ENCODE measurements at places on chromosomes 3 and 15.

DNA sequence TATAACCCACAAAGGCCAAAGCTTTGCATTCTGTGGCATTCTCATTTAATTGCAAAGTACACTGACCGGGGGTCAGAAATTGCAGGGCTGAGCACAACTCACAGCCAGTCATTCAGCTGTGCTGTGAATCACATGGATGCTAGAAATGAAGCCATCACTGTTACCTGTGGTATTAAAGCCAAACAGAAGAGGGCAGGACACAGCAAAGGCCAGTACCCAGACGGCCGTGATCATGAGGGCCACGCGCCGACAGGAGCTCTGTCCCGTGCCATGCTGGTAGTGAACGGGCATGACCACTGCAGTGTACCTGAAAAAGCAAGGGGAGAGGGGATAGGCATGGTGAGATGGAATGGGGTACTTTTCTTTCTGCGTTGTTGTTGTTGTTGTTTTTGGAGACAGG is 31.6 kb downstream of the DRD3 start:
- no peak for DNase-seq

DNA sequence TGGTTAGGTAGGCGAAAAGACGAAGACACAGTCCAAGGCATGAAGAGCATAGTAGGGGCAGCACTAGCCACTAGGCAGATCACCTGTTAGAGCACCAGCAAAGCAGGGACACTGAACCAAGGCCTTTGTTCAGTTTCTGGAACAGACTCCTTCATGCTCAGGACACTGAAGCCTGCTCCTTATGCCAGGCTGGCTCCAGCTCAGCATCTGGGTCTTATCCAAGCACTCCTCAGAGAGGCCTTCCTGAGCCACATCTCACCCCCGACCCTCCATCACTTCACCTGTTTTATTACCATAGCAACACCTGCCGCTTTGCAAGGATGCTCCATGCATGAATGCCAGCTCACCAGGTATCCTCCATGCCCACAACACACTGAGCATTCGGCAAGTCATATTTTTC is 206.3 kb upstream of the CHRNA7 start:
- DNase-seq = no peak

- DNase-seq = no peak
Measured at GRCh38 chr3:57078635-57079473, 18.4 kb downstream of the SPATA12 start.

- no peak for DNase-seq
Measured at GRCh38 chr3:105430455-105430854, 63.7 kb downstream of the ALCAM start.

- no peak for DNase-seq
Measured at GRCh38 chr3:6862880-6863195, 1.9 kb downstream of the GRM7 start.

DNA sequence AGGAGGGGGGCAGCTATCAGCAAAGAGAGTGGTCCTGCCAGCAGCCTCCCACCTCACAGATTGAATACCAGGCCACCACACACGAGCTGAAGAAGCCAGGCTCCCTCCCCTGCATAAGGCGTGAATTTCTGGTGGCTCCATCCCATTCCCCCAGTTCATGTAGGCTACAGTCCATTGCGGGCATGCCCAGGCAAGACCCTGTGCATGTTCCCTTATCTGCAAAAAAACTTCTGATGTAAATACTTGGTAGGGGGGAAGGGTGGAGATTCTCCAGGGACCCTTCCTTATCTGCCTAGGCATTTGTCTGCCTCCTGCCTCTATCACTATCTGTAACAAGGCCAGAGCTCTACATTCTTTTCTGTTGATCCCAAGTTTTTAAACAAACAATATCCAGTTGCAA is 27.6 kb upstream of the UBP1 start:
- no peak for DNase-seq

GRCh38 chr3:37945156-37945806 is 45.3 kb upstream of the VILL start:
- no peak for DNase-seq

- no peak for DNase-seq
Measured at GRCh38 chr15:69320977-69321554, 22.4 kb downstream of the PAQR5 start.

- no peak for DNase-seq
Measured at GRCh38 chr3:72080095-72080494, 295.1 kb upstream of the PROK2 start.

DNA sequence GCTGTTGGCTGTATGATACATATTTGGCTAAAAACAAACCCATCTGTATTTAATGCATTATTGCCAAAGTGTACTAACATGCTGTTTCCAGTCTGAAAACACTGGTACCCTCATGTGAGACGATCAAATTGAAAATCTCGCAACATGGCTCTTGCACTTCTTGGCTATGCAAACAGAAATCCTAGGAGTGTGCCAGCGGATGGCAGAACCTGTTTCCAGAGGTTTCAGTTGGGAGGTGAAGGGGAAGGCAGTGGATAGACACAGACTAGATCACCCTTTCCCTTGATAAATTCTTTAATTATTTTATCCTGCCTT is 350.3 kb downstream of the TUSC7 start:
- no peak for DNase-seq
